ENCODE measurements at places on chromosomes 12 and 14. TPM values are rescaled to one million over a fixed set of nuclear protein-coding genes. Genes with fewer than 3 reads are reported as not detected.

Gene INHBE
- 0.35 TPM for total RNA-seq

Gene GLT1D1
- total RNA-seq = 0.70 TPM

Gene TAS2R7
- total RNA-seq = not detected

Gene CCNK
- 84.3 TPM for total RNA-seq

Gene HOXC6
- total RNA-seq = not detected

Gene DHRS2
- total RNA-seq = 2.7 TPM

Gene KRT79
- not detected for total RNA-seq

Gene E2F7
- total RNA-seq = 26.1 TPM

Gene EP400
- 68.0 TPM for total RNA-seq

Gene ABCD4
- 45.1 TPM for total RNA-seq

Gene CACNA2D4
- total RNA-seq = 8.2 TPM

Gene TAS2R50
- total RNA-seq = 1.1 TPM

Gene PLEKHG7
- total RNA-seq = not detected

Gene KRT78
- not detected for total RNA-seq

Gene ADAM20
- 0.16 TPM for total RNA-seq

Gene ACSM4
- not detected for total RNA-seq

Gene RFX4
- total RNA-seq = not detected
